ENCODE measurements at places on chromosomes 16 and 17.

DNA sequence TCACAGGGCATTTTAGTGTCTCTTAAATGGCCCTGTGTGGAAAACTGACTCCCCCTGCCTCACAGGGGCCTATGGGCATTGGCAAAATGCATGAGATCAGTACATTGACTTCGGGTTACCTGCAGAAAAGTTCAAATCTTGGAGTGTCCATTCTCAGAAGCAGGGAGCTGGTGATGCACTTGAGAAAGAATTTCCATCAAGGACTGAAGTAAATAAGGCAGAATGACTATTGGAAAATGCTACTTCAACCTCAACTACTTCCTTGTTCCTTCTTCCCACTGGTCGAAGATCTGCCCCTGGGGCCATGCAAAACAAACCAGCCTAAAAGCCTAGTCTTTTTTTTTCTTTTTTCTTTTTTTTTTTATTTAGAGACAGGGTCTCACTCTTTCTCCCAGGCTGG is 13.8 kb upstream of the GSDMA start:
- DNase-seq = no peak
- H3K36me3 ChIP-seq = no peaks in the 10 kb centered on the region

DNA sequence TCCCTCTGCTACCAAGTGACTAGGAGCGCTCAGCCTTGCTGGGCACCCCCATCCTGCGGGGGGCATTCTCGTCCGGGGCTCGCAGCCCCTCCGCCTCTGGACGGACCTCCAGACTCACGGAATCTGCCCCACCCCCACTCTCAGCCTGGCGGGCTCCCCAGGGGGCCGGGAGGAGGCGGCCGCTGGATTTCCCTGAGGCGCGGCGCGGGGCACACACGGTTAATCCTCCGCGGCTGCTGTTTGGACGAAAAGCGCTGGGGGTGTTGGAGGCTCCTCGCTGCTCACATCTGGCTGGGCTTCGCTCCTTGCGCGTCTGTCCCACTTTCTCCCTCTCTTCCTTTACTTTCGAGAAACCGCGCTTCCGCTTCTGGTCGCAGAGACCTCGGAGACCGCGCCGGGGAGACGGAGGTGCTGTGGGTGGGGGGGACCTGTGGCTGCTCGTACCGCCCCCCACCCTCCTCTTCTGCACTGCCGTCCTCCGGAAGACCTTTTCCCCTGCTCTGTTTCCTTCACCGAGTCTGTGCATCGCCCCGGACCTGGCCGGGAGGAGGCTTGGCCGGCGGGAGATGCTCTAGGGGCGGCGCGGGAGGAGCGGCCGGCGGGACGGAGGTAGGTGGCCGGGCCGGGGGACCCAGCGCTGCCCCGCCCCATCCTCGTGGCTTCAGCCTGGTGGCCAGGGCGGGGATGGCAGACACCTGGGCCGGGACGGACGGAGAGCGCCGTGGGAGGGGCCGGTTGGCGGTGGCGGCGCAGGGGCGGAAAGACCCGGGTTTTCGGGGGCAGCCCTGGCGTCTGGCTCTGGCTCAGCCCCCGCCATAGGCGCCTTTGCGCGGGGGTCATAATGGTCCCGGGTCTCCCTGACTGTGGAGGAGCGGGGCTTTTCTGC is at the start of gene C1QTNF1:
Gene C1QTNF1 (plus strand): TSS at position 284 of the 886 bp plus-strand sequence. CDS start 19,800 bp downstream, outside the sequence.
- peak; percentile 65 for DNase-seq
- peaks cover 4% of the 10 kb centered on the region for H3K4me1 ChIP-seq
- no peaks in the 10 kb centered on the region for H3K36me3 ChIP-seq

DNA sequence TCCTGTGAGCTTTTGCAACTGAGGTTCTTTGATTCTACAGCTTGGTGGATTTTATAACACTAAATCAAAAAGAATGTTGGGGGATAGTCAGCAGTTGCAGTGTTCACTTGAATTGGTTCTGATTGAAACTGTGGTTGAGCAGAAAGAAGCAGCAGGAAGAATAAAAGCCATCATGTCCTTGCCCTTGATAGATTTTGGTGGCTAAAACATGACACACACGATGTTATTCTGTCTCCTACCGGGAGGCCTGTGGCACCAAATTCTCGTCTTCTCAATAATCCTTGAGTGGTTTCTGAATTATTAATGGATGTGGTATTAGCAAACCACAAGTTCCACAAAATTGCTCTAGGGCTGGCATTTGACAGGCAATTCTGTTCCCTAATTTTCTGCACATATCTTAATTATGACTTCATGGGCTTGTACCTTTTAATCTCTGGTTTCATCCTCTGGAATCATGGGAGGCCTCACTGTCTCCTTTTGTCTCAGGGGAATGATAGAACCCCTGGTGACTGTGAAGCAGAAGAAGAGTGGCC is 338.2 kb downstream of the SNX29 start:
- no peaks in the 10 kb centered on the region for H3K27me3 ChIP-seq
- H3K36me3 ChIP-seq = no peaks in the 10 kb centered on the region
- H3K4me3 ChIP-seq = no peak overlapping the region

GRCh38 chr17:81593105-81593871 is 41.1 kb upstream of the FAAP100 start:
- peaks cover 4% of the 10 kb centered on the region for H3K4me1 ChIP-seq
- H3K27me3 ChIP-seq = no peaks in the 10 kb centered on the region
- H3K27ac ChIP-seq = no peak overlapping the region

GRCh38 chr17:27664606-27664965 is 33.6 kb downstream of the LGALS9 start:
- DNase-seq = no peak
- no peaks in the 10 kb centered on the region for H3K27me3 ChIP-seq
- H3K27ac ChIP-seq = no peak overlapping the region
- no peaks in the 10 kb centered on the region for H3K4me1 ChIP-seq
- no peak overlapping the region for H3K4me3 ChIP-seq
- no peaks in the 10 kb centered on the region for H3K36me3 ChIP-seq

DNA sequence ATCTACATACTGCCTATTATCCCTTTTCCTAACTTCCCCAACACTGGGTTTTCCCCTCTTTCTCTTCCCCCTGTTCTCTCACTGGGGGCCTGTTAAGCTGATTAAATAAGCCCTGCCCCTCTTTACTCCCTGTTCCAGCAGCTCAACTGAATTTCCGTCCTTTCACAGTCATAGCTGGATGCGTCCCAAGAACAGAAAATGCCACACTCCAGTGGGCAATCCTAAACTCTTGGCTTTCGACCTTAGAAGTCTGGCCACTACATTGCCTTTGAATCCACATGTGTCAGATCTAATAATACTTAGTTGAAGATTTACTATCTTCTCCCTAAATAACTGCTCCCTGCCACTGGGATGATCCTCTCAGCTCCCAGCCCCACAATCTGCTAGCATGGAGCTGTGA is 34.5 kb downstream of the KCNJ16 start:
- H3K27me3 ChIP-seq = peaks cover 21% of the 10 kb centered on the region
- H3K4me1 ChIP-seq = peaks cover 6% of the 10 kb centered on the region
- no peak overlapping the region for H3K4me3 ChIP-seq
- H3K36me3 ChIP-seq = no peaks in the 10 kb centered on the region
- no peak for DNase-seq

- H3K4me3 ChIP-seq = peak overlapping the region; percentile 78
- peak overlapping the region; percentile 80 for H3K27ac ChIP-seq
- peaks cover 21% of the 10 kb centered on the region for H3K36me3 ChIP-seq
- no peaks in the 10 kb centered on the region for H3K27me3 ChIP-seq
Observed at GRCh38 chr16:80656161-80656560, 115.4 kb downstream of the DYNLRB2 start.

- H3K4me3 ChIP-seq = no peak overlapping the region
- DNase-seq = no peak
- no peak overlapping the region for H3K27ac ChIP-seq
- peaks cover 12% of the 10 kb centered on the region for H3K27me3 ChIP-seq
- H3K4me1 ChIP-seq = peaks cover 7% of the 10 kb centered on the region
- no peaks in the 10 kb centered on the region for H3K36me3 ChIP-seq
Observed at GRCh38 chr17:75724016-75725003, 3.1 kb downstream of the ITGB4 start.

- H3K27me3 ChIP-seq = no peaks in the 10 kb centered on the region
- DNase-seq = no peak
- no peak overlapping the region for H3K4me3 ChIP-seq
- H3K27ac ChIP-seq = no peak overlapping the region
- H3K36me3 ChIP-seq = no peaks in the 10 kb centered on the region
- no peaks in the 10 kb centered on the region for H3K4me1 ChIP-seq
Observed at GRCh38 chr17:75987041-75987440, 8.0 kb downstream of the TEN1 start.

DNA sequence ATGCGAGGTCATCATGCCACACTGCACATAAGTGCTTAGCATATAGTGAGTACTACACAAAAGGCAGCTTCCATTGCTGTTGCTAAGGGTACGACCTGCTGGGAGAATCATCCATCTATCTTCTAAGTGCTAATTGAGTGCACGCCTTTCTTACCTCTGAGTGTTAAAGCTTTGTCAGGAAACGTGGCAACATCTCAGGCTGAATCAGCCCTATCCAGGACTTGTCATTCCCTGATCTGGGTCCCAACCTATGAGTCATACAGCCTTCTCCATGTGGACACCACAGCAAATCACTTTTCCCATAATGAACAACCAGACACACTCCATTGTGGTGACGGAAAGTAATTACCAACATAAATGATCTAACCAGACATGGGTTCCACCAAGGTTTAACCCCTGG is 201.1 kb upstream of the MAF start:
- no peaks in the 10 kb centered on the region for H3K36me3 ChIP-seq
- DNase-seq = no peak
- no peaks in the 10 kb centered on the region for H3K4me1 ChIP-seq
- H3K27me3 ChIP-seq = no peaks in the 10 kb centered on the region
- H3K27ac ChIP-seq = no peak overlapping the region

GRCh38 chr16:21088646-21089538 is 61.8 kb downstream of the DNAH3 start:
- no peak overlapping the region for H3K27ac ChIP-seq
- H3K36me3 ChIP-seq = peaks cover 6% of the 10 kb centered on the region
- no peaks in the 10 kb centered on the region for H3K4me1 ChIP-seq
- DNase-seq = no peak
- peaks cover 35% of the 10 kb centered on the region for H3K27me3 ChIP-seq
- H3K4me3 ChIP-seq = no peak overlapping the region

- no peak for DNase-seq
- H3K27ac ChIP-seq = no peak overlapping the region
- no peaks in the 10 kb centered on the region for H3K27me3 ChIP-seq
- H3K4me3 ChIP-seq = no peak overlapping the region
Observed at GRCh38 chr17:78422872-78423588, 44.6 kb downstream of the PGS1 start.

GRCh38 chr16:87945351-87946042 is 5.7 kb upstream of the BANP start:
- peaks cover 14% of the 10 kb centered on the region for H3K4me1 ChIP-seq
- peaks cover 10% of the 10 kb centered on the region for H3K27me3 ChIP-seq
- no peaks in the 10 kb centered on the region for H3K36me3 ChIP-seq

DNA sequence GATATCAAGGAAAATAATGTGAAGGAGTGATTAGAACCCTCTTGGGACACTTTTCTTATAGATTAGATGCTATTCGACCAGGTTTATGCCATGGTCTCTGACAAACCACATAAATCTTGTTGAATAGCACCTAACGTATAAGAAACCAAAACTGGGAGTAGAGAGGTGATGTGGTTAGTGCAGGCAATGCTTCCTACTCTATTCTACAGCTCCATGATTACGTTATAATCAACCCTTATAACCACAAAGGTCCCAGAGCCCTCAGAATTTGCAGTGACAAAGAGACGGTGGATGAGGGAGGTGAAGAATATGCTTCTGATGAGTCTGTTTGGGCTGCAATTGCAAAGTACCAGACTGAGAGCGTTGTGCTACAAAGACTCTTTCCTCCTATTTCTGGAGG is 78.4 kb downstream of the ARHGAP44 start:
- H3K4me1 ChIP-seq = no peaks in the 10 kb centered on the region
- peaks cover 2% of the 10 kb centered on the region for H3K36me3 ChIP-seq
- no peaks in the 10 kb centered on the region for H3K27me3 ChIP-seq
- H3K27ac ChIP-seq = no peak overlapping the region
- no peak for DNase-seq

- peaks cover 26% of the 10 kb centered on the region for H3K4me1 ChIP-seq
- no peak for DNase-seq
- H3K27ac ChIP-seq = no peak overlapping the region
- H3K4me3 ChIP-seq = no peak overlapping the region
- H3K36me3 ChIP-seq = no peaks in the 10 kb centered on the region
Observed at GRCh38 chr17:6749519-6749918, 6.3 kb upstream of the XAF1 start.

DNA sequence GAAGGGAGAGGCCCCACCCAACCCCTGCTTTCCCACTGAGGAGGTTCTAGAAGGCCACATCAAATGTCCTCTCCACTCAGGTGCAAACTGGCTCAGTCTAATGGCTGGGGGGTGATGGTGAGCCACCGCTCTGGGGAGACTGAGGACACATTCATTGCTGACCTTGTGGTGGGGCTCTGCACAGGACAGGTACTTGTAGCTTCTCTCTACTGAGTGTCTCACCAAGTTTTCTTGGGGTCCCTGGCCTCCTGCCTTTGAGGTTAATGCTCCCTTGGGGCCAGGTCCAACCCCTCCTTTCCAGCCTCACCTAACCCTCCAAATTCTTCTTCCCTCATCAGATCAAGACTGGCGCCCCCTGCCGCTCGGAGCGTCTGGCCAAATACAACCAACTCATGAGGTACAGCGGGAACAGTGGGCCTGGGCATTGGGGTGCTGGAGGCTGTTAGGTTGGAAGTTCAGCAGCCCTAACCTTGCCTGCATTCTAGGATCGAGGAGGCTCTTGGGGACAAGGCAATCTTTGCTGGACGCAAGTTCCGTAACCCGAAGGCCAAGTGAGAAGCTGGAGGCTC is 5.7 kb downstream of the ENO3 start:
- no peaks in the 10 kb centered on the region for H3K27me3 ChIP-seq
- no peak for DNase-seq
- H3K36me3 ChIP-seq = peaks cover 1% of the 10 kb centered on the region
- no peak overlapping the region for H3K4me3 ChIP-seq

GRCh38 chr17:2803386-2803785 is 7.1 kb downstream of the RAP1GAP2 start:
- no peak for DNase-seq
- H3K27me3 ChIP-seq = peaks cover 11% of the 10 kb centered on the region

GRCh38 chr16:87829622-87829980 is 39.7 kb downstream of the SLC7A5 start:
- DNase-seq = no peak
- no peaks in the 10 kb centered on the region for H3K27me3 ChIP-seq
- H3K27ac ChIP-seq = no peak overlapping the region
- H3K36me3 ChIP-seq = peaks cover 20% of the 10 kb centered on the region
- no peak overlapping the region for H3K4me3 ChIP-seq

GRCh38 chr16:11038777-11039176 is 94.4 kb downstream of the CLEC16A start:
- no peak overlapping the region for H3K4me3 ChIP-seq
- no peaks in the 10 kb centered on the region for H3K27me3 ChIP-seq
- no peak overlapping the region for H3K27ac ChIP-seq
- H3K36me3 ChIP-seq = peaks cover 10% of the 10 kb centered on the region
- no peak for DNase-seq

DNA sequence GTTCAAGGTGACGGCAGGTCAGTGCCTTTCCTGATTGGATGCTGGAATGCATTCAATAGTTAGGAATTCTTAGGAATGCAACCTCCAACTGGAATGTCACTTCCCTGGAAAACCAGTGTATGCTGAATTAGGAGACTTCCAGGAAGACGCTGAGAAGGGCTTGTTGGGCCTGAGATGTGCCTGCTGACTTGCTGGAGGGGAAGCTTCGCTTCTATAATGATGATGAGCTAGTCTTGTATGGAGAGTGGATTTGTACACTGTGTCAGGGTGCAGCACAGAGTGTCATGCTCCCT is 45.6 kb downstream of the SMPD3 start:
- no peak for DNase-seq
- peaks cover 23% of the 10 kb centered on the region for H3K4me1 ChIP-seq
- no peak overlapping the region for H3K27ac ChIP-seq
- H3K4me3 ChIP-seq = no peak overlapping the region

- H3K36me3 ChIP-seq = peaks cover 3% of the 10 kb centered on the region
- H3K27me3 ChIP-seq = no peaks in the 10 kb centered on the region
- DNase-seq = no peak
- H3K27ac ChIP-seq = no peak overlapping the region
Observed at GRCh38 chr17:59413014-59413766, 81.7 kb downstream of the YPEL2 start.

All from activated T-cell treated with anti-CD3 and anti-CD28 coated beads, Interleukin-2, amount 50 U/mL, for 72 hours (primary cell).